KG1 (cell line): ENCODE measurements at places on chromosomes 4 and X.

GRCh38 chr4:163665521-163666331 lies 171.2 kb downstream of the TMA16 start:
- no peak for DNase-seq

GRCh38 chr4:86895692-86896488 lies 3.7 kb upstream of the C4orf36 start:
- peak; percentile 50 for DNase-seq

DNA sequence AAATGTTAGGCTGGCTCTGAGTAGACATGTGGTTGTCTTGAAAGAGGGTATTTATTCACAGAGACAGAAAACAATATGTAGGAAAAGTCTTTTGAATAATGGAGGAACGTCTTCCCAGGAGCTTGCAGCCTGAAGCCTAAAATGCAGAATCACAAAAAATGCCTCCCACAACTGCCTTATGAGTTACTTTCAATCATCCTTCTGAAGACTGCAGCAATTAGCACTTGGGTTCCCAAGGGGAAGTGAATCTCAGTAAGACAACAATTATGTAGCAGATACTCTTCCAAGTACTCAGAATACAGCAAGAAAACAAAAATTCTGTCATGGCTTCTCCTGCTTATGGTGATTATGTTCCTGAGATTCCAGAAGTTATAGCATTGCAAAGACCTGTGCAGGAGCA lies 166.6 kb upstream of the TBL1X start:
- no peak for DNase-seq

- no peak for DNase-seq
Measured at GRCh38 chr4:145438298-145438697, 43.4 kb upstream of the SMAD1 start.

- no peak for DNase-seq
Measured at GRCh38 chr4:4289597-4289940, 385 bp downstream of the LYAR start.

DNA sequence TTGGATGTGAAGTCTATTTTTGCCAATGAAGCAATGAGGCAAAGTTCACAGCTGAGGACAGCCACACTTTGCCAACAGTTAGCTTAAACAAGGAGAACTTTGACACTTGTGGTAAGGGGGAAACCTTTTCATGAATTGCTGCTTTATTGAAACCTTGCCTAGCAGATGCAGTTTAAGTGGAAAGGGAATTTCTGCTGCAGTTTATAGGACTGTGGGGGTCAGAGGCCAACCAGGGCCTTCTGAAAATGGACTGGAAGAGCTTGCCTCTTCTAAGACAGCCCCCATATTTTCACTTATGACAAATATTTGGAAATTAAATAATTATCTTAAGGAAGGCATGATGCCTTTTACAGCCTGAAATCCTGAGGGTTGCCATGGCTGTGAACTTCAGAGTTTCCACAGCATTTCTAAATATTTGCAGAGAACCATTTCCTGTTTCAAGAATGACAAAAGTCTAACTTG lies 550.3 kb downstream of the RAB28 start:
- no peak for DNase-seq

- peak; percentile 15 for DNase-seq
Measured at GRCh38 chr4:67549123-67549522, 3.8 kb upstream of the CENPC start.

DNA sequence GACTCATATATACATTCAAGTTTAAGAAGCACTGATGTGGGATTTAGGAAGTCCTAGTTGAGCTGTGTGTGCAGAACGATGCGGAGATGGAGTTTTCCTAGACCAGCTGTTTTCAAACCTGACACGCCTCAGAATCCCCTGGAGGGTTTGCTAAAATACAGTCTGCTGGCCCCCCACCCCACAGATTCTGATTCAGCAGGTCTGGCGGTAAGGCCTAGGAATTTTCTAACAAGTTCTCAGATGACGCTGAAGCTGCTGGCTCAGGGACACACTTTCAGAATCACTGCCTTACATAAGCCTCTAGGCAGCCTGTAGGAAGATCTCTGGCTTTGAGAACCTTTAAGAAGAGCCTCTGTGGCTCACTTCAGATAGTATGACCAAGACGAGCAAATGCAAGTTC lies 73.1 kb downstream of the PHEX start:
- DNase-seq, result no peak

GRCh38 chrX:44843318-44843702 lies 511 bp upstream of the DUSP21 start:
- no peak for DNase-seq

DNA sequence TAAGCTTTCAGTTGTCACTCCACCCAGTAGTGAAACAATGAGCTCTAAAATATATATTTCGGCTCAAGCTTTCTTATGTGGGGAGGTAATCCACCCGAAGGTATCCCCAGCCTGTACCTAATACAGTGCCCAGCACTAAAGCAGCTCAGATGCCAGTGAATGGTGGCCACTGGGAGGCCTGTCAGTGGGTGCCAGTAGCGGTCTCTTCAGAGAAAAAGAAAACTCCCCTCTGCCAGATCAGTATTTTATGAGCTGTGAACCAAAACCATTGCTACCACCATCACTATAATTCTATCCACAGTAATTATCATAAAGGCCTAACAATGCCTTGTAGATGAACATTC lies 835 bp upstream of the NFKB1 start:
- no peak for DNase-seq

GRCh38 chr4:117491516-117491915 lies 406.1 kb upstream of the TRAM1L1 start:
- no peak for DNase-seq

- no peak for DNase-seq
Measured at GRCh38 chr4:85994576-85994975, 365.3 kb downstream of the MAPK10 start.

GRCh38 chr4:177386278-177386815 lies 55.9 kb downstream of the AGA start:
- no peak for DNase-seq

- DNase-seq, result no peak
Measured at GRCh38 chrX:129545408-129545807, 5.3 kb downstream of the OCRL start.

GRCh38 chr4:17109126-17109525 lies 210.7 kb upstream of the LDB2 start:
- DNase-seq, result no peak

DNA sequence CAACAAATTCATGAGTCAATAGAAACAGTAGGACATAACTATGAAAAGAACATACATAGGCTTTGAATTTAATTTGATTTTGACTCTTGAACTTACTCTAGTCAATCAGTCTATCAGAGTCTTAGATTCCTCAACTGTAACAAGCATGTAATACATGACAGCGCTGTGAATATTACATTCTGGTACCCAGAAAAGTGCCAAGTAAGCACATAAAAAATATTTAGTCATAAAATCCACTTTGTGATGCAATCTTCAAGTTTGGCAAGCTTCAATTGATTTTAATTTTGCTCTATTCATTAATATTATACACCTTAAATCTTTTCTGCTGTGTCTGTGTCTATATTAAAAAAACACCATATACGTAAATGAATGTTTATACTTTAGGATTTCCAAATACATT lies 483.3 kb downstream of the PRR32 start:
- DNase-seq, result no peak

DNA sequence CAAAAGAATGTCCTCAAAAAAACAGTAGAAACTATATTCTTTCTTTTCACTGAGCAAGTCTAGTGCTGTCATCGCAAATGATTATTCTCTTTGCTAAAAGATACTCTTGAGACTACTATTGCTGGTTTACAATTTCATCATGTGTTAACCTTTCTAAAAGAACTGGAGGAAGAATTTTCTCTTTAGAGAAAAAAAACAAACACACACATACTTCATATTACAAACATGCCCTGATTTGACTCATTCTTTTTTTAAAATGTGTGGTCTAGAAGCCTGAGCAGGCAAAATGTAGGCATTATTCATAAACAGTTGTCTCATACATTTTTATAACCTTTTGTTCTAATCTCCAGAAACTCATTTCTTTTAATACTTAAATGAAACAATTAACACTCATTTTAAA lies 60.6 kb upstream of the FAT4 start:
- no peak for DNase-seq

GRCh38 chr4:105386012-105386411 lies 87.8 kb downstream of the PPA2 start:
- no peak for DNase-seq

GRCh38 chrX:69226459-69227158 lies 61.4 kb upstream of the PJA1 start:
- DNase-seq, result no peak

DNA sequence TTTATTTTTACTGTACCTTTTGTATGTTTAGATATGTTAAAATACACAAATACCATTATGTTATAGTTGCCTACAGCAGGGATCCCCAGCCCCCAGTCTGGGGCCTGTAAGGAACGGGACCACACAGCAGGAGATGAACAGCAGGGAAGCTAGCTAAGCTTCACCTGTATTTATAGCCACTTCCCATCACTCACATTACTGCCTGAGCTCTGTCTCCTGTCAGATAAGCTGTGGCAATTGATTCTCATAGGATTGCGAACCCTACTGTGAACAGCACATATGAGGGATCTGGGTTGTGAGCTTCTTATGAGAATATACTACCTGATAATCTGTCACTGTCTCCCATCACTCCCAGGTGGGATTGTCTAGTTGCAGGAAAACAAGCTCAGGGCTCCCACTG lies 73.9 kb downstream of the BMPR1B start:
- no peak for DNase-seq

DNA sequence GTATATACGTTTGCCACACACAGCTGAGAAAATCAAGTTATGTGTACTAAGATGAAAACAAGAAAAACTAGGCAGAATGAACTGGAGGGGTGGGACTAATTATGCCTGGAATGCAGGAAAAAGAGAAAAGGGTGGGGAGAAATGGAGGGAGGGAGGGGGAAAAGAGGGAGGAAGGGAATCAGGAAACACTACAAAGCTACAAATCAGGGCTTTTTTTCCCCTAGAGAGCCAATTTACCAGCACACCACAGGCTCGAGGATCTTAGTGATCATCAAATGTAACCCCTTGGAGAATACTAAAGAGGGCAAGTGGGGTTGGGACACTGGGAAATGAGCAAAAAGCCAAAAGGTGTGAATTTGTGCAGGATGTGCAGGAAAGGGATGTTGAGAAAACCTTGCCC lies 451.9 kb downstream of the SMARCA1 start:
- no peak for DNase-seq

DNA sequence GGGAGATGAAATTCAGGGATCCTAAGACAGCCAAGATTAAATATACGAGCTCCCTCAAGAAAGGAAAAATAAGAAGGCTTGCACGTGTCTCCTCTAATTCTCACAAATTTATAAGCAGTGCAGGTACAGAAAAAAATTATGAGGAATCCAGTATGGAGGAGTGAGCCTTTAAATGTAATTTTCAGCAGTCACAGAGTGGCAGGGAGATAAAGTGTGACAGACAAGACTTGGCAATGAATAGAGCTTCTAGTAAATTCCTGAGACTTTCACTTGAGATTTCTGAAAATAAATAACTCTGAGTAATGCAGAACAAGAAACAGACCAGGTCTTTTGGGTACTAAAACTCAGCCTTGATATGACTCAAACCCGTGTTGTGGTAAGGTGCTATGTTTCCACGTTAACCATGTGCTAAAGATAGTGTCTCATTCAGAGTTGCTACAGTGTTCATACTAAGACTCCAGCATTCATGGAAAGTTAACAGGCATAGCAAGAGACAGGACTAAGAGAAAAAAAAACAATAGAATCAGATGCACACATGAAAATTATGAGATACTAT lies 119.8 kb downstream of the SPOCK3 start:
- no peak for DNase-seq

GRCh38 chr4:86935566-86935852 lies 698 bp downstream of the AFF1 start:
- DNase-seq, result no peak

DNA sequence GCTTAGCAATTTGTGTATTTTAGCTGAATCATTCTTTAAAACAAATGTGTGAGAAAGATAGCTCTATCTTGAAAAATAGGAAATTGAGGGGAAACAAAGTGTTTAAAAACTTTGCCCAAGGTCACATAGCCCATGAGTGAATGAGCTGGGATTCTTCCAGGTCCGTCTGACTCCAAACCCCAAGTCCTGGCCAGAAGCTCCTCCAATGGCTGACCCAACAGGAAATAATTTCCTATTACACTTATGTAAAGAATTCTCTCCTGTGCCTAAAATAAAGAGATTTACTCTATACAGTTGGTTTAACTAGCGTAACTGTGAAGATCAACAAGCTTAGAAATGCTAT lies 287.6 kb downstream of the ARHGAP24 start:
- no peak for DNase-seq

GRCh38 chrX:11426712-11427452 lies 133.7 kb downstream of the AMELX start:
- no peak for DNase-seq

DNA sequence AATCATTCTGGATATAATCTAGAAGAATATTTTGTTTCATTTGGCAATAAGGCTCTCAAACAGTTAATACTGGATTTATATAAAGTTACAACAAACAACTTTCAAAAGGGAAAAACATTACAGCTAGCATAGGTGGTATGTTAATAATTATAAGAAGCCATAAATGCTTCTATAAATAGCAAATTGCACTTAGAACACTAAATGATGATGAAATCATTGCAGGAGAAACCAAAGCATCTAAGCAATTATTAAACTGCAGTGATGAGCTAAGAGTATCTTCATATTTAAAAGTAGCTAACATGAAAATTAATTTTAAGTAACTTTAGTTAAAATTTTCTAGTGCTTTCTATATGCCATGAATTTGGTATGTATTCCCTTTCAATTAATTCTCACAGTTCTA lies 189.5 kb downstream of the CENPC start:
- DNase-seq, result no peak

- DNase-seq, result no peak
Measured at GRCh38 chrX:114797494-114797893, 213.6 kb downstream of the HTR2C start.

- DNase-seq, result no peak
Measured at GRCh38 chr4:22462688-22463087, 53.2 kb downstream of the ADGRA3 start.

GRCh38 chrX:119614776-119615175 lies 8.6 kb upstream of the NKRF start:
- no peak for DNase-seq

GRCh38 chrX:133544778-133545177 lies 129.5 kb upstream of the GPC4 start:
- no peak for DNase-seq

- no peak for DNase-seq
Measured at GRCh38 chrX:18149454-18149853, 71.2 kb downstream of the BEND2 start.

- DNase-seq, result no peak
Measured at GRCh38 chrX:8374041-8374825, 90.4 kb upstream of the VCX3B start.

DNA sequence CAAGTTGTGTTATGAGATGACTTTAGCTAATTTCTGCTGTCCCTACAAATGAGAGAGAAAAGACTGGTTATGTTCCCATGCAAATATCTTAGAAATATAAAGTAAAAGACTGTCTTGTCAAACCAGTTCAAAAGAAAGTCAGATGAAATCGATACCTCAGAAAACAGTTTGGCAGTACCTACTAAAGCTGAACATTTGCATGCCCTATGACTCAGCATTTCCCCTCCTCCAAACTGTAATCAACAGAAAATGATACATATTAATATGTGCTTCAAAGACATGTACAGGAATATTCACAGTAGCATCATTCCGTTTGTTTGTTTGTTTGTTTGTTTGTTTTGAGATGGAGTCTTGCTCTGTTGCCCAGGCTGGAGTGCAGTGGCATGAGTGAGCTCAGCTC lies 90.3 kb downstream of the ARX start:
- DNase-seq, result no peak
